Jurkat, Clone E6-1 (cell line): ENCODE measurements at places on chromosomes 4 and X.

- no peak for DNase-seq
Measured at GRCh38 chr4:73440653-73441052, 4.6 kb downstream of the AFP start.

GRCh38 chr4:43071069-43071468, 178.6 kb downstream of the GRXCR1 start:
- DNase-seq, result no peak

DNA sequence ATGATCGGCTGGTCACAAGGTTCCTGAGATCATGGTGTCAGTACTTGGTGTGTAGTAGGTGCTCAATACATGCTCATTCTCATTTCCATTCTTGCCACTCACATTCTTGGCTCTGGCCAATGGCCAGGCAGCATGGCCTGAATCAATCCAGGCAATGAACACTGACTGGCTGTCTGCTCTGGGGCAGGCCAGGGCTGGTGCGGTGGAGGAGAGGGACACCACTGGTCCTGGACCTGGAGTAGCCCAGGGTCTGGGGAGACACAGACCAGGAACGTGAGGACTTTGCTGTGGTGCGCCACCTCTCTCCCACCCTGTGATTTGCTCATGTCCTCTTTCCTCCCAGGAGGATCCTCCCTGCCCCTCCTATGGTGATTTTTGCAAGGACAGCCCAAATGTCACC, 119.4 kb downstream of the PSAPL1 start:
- DNase-seq, result no peak

- no peak for DNase-seq
Measured at GRCh38 chrX:30530606-30531005, 47.0 kb downstream of the TASL start.

- no peak for DNase-seq
Measured at GRCh38 chr4:109046471-109047201, 255.8 kb downstream of the COL25A1 start.

DNA sequence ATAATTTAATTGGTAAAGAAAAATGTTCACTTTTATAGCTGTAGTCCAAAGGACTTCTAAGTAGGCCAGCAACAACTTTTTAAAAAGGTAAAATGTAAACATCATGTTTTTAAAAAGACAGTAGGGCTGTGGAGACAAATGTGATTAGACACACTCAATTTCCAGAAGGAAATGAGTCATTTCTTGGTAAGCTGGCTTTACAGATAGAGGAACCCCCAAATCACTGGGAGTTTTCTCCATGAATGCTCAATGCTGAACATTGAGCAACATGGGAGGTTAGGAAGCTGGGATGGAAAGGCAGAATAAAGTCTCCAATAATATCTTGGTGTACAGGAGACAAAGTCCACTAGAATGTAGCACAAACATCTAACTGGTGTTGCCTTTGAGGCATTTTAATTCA, 121.3 kb downstream of the NWD2 start:
- no peak for DNase-seq

DNA sequence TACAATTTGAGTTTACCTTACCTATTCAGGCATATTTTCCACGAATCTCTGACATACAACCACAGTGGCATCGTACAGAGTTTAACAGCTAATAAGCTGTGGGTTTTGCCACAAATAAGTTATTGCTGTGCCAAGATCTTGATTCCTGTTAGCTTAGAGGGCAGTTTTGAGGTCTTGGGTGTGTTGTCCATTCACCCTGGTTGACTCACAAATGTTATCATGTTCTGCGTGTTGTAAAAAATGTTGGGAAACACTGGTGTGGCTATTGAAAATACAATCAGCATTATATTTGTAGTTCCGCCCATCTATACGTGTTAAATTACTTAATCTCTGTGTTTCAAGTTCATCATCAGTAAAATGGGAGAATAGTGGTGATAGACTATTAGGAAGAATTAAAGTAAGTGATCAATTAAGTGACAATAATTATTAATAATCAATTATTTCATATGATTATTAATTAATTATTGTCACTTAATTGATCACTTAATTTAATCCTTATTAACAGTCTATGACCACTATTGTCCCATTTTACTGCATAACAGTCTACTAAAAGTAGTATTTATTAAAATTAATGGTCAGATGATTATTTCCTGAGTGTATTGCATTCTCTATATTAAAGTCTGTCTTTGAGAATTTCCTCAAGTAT, 96.3 kb downstream of the TMA16 start:
- no peak for DNase-seq

GRCh38 chrX:20265221-20265725, 1.4 kb downstream of the RPS6KA3 start:
- no peak for DNase-seq

DNA sequence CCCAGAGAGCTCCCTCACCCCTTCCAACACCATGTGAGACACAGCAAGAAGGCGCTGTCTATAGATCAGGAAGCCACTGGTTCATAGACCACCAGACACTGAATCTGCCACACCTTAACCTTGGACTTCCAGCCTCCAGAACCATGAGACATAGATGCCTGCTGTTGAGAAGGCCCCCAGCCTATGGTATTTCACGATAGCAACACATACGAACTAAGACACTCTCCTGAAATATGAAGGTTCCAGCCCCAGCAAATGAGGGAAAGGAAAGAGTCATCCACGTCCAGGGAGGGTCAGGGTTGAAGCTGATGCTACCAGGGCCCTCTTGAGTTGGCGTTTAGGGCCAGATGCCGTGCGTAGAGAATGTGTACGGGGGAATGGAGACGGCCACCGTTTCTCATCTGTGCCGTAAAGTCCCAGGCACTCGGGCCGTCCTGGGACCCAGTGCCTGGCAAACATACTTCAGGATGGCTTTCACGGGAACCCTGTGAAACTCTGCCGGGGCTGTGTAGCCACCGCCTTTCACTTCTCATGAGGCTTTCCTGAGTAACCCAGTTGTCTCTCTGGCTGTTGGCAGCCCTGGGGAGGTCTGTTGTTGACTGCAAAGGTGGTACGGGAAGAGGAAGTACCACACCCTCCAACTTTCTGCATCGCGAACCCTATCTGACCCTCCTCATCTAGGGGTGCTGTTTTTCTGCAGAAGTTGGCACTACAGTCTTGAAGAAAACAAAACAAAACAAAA, 17.7 kb upstream of the P2RY8 start:
- DNase-seq, result no peak

- no peak for DNase-seq
Measured at GRCh38 chr4:101885574-101885973, 95.0 kb downstream of the BANK1 start.

- DNase-seq, result no peak
Measured at GRCh38 chr4:144903953-144904711, 193.9 kb downstream of the ANAPC10 start.

DNA sequence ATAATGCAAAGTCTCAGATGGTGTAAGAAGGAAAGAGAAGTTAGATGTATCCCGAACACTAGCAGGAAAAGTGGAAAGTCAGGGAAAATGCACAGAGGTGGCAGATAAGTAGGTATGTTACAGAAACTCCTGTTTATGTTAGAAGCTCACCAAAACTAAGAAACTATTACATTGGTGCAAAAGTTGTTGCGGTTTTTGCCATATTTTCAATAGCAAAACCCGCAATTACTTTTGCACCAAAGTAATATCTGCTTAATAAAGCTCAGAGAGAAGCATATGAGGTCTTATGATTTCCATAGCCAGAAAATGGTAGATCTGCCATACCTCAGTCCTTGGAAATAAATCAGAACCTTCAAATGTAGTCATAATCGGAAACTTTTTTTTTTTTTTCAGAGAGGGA, 1035.6 kb downstream of the PCDH7 start:
- no peak for DNase-seq

DNA sequence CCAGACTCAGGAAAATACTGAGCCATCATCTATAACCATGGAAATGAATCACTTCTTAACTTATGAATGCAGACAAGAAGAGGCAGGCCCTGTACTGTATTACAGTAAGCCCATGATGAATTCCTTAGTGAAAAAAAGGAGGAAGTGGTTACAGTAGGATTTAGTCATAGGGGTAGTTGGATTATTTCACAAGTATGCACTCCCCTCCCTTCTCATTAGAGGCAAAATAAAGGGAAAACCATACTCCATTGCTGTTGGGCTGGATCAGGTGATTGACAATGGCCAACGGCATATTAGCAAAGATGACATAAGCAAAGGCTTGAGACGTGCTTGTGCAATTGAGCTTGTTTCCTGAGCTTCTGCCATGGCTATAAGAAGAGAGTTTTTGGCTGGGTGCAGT, 181.1 kb upstream of the PRPS2 start:
- no peak for DNase-seq

DNA sequence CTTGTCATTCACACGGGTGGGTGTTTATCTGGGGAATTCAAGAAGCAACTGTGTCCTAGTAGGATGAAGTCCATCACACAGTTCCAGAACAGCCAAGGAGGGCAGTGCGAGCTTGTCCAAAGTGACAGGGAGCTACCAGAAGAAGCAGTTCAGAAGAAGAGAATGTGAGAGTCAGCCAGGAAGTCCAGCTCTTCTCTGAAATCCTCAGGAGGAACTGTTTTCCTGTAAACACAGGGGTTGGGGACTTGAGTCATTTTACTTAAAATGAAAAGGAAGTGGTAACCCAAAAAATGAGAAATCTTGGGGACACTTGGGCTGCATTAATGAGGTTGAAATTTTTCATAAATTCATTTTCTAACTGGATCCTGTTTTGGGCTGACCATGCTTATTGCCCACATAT, 8.2 kb upstream of the TLR10 start:
- no peak for DNase-seq

DNA sequence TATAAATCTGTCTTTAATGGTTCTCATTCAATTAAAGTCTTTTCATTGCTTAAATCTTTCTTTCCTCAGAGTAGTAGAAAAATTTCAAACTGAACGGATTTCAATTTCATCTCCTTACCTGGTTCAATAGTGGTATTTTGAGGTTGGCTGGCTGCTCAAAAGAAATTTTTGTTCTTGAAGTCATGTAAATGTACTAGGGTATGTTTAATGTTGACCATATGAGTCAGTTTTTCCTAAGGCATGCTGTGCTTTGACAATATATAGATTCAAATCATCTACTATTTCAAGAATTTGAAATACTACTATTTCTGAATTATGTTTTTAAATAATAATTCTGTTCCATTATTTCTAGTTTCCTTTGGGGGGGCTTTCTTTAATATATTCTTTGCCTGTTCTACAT, 105.5 kb downstream of the PACRGL start:
- DNase-seq, result no peak

GRCh38 chrX:151984902-151985301, 10.4 kb upstream of the GABRE start:
- no peak for DNase-seq

- DNase-seq, result no peak
Measured at GRCh38 chrX:154739952-154740465, 10.9 kb downstream of the GAB3 start.

- peak; percentile 54 for DNase-seq
Measured at GRCh38 chrX:12814420-12814819, 23.2 kb downstream of the PRPS2 start.

GRCh38 chr4:138487670-138488069, 245.5 kb upstream of the SLC7A11 start:
- DNase-seq, result no peak

DNA sequence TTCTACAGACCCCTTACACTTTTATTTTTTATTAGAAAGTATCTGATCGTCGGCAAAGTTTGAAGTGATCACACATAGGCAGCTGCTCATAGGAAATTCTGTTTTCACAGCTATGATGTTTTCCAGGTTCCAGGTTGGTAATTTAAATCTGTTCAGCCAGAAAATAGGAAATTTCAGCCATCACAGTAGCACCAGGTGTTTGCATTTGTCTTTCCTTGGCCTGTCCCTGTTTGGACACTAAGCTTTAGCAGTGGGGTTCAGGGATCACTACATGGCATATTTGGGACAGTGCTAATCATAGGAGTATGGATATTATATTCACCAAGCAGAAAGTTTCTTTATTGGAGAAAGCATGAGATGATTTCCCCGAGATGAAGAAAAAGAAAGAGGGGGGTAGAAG, 92.9 kb downstream of the ANK2 start:
- no peak for DNase-seq

- no peak for DNase-seq
Measured at GRCh38 chrX:76064825-76065224, 108.0 kb upstream of the PBDC1 start.

GRCh38 chr4:91851456-91851855, 452.3 kb upstream of the GRID2 start:
- no peak for DNase-seq

DNA sequence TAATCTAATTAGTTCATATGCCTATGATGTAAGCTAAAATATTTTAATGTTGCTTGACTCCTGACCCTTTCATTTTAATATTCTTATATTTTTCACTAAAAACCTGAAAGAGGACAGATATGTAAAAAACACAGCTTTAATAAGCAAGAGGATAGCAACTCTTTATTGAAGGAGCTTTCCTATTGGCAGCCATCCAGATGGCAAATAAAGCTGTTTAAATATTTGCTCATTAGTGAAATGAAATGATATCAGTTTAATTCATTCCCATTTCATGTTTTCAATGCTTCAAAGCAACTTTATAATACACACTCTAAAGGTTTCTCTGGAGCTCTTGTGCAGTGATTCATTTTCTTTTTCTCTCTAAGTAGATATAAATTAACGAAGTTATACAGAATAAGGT, 473.4 kb downstream of the PCDH7 start:
- no peak for DNase-seq

- no peak for DNase-seq
Measured at GRCh38 chrX:21855937-21856415, at the start of gene YY2. TSS of gene YY2 (plus strand) at chrX:21855987. CDS start at chrX:21856485, 498 bp downstream.

GRCh38 chr4:80312124-80312523, 23.4 kb upstream of the CFAP299 start:
- DNase-seq, result no peak

GRCh38 chrX:19739683-19740082, 147.7 kb downstream of the SH3KBP1 start:
- DNase-seq, result peak; percentile 38
